Bronchial epithelial cell (primary cell): ENCODE measurements at places on chromosomes 1 and 21. TPM values are rescaled to one million over a fixed set of nuclear protein-coding genes. Genes with fewer than 3 reads are reported as not detected.
A peak's percentile ranks its signal among the peaks of the same experiment; 100 is the strongest.

DNA sequence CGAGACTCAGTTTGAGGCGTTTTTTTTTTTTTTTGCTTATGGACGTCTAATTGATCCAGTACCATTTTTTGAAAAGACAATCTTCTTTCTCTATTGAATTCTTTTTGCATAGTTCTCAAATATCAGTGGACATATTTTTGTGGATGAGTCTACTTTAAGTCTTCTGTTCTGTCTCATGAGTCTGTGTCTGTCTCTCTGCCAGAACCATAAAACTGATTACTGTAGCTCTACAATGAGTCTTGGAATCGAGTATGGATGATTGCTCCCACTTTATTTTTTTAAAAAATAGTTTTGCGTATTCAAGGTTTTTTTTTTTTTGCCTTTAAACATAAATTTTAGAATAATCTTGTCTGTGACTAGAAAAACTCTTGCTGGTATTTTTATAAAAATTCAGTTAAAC, 323.5 kb downstream of the ZNF326 start:
- DNase-seq, result no peak

DNA sequence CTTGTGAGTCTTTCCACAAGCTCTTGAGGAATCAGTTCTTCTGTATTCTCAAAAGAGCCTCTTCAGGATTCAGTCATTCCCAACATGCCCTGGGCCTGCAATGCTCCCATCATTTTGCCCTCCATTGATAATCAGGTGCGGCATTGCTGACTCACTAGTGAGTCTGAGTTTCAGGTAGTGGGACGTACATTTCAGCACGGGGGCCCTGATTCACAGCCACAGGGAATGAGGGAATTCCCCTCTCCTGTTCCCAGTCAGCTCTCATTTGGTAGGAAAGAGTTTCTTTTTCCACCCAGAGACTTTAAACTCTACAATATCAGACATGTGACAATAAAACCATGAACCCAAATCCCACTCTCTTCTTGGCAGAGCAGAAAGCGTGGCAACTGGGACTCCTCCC, 3.7 kb upstream of the IRF6 start:
- DNase-seq, result peak; percentile 99

Gene C4BPA
- total RNA-seq, result not detected in 2 replicates

- no peak for DNase-seq
Observed at GRCh38 chr1:91876040-91876470, 9.9 kb downstream of the TGFBR3 start.

DNA sequence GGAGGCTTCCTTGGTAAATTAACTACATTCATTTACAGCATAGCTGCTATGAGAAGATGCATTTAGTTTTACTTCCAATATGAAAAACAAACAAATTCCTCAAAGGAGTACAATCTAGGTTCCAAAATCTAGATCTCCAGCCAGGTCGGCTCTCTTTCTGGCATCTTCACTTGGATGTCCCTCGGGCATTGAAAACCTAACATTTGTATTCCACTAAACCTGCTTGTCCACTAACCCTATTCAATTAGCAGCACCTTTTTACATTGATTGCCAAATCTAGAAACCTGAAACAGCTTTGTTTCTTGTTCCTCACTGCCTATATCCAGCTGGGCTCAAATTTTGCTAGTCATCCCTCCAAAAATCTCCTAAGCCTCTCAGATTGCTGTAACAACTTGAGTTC, 14.3 kb upstream of the CXADR start:
- DNase-seq, result no peak

Gene RNPC3
- total RNA-seq, result 2.6 and 4.6 TPM in 2 replicates

Gene CR1L
- not detected in 2 replicates for total RNA-seq

DNA sequence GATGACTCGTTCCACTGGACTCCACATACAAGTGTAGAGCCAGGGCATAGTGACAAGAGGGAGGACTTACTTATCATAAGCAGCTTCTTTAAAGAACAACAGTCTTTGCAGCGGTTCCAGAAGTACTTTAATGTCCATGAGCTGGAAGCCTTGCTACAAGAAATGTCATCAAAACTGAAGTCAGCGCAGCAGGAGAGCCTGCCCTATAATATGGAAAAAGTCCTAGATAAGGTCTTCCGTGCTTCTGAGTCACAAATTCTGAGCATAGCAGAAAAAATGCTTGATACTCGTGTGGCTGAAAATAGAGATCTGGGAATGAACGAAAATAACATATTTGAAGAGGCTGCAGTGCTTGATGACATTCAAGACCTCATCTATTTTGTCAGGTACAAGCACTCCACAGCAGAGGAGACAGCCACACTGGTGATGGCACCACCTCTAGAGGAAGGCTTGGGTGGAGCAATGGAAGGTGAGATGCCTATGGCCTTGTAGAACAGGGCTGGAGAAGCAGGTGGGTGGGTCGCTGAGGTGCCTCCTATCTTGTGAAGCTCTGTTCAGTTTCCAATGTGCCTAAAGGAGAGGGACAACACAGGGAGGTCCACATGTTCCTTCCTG, 12.1 kb downstream of the MIA3 start:
- no peak for DNase-seq

DNA sequence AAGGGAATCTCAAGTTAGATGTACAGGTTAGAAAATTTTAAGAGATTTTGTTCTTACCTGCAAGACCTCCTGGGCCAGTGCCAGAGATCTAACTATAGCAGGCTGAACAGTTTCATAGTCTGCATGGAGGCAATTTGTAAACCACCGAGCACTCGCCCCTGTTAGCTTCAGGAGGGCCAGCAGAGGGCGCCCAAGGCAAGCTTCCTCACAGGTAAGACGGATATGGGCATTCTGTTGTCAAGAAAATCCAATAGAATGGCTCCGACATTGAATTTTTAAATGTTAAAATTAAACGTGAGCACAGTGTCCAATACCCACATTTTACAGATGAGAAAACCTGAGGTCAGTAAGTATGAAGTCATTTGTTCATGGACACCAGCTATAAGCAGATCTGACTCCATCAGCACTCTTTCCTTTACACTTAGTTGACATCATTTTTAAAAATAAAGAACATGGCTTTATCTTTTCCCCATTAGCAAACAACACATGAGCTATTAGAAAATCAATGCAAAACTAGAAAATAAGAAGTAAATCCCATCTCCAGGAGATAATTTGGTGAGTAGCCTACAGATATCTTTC, 2.2 kb downstream of the REG4 start:
- peak; percentile 57 for DNase-seq

DNA sequence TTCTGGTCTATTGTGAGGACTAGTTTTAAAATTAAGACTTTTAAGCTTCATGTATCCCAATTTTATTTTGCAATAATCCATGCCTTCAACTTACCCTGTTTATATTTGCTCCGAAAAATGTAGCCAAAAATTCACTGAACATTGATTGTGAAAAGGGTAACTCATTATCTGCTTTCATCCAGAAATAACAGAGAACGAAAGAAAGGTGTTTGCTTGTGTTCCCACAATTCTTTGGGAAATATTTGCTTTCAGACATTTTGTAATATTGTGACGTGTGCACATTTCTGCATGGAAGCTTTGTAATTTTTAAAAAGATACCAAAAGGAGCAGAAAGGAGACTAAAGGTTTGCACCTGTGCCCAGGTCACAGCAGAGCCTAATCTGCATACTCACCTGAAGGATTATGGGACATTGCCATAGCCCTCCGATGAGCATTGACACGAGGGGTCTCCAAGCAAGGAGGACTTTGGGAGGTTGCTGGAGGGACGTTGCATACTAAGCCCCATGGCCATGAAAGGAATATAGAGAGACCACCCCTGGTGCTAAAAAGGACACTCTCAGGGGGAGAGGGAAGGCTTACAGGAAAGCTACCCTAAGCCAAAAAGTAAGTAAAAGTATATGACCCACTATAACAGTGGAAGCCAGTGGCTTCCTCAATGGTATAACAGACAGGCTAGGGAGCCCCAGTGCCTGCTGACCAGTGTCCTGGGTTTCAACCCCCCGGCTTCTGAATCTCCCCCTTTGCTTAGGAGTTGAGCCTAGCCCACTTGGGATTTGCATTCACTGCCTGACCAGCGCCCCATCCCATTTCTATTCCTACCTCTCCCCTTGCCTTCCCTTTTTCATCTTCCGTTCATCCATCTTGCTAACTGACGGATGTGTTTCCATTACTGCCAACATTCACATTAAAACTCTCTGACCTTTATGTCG, 148.6 kb upstream of the ZC3H12A start:
- DNase-seq, result no peak
